ENCODE measurements at places on chromosomes 4 and X.
A peak's percentile ranks its signal among the peaks of the same experiment; 100 is the strongest.

DNA sequence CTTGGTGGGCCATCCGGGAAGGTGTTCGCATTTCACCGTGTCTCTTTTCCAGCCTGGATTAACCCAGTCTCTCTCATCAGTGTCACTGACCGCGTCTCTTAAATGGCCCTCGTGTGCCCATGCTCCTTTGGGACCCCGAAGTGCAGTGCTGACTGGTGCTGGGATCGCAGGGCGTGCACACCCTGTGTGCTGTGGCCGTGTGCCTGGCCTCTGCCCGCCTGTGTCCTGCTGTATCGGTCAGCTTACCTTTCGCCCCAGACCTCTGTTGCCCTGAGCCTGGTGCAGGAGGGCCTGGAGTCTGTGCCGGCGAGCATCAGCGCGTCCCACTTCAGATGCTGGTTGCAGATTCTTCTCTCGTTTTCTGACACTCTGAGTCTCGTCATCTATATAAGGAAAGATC, 68.3 kb upstream of the HGFAC start:
- no peak overlapping the region for H3K27ac ChIP-seq
- H3K36me3 ChIP-seq, result no peaks in the 10 kb centered on the region

- DNase-seq, result peak; percentile 55
- no peak overlapping the region for H3K27ac ChIP-seq
- H3K4me3 ChIP-seq, result no peak overlapping the region
- no peaks in the 10 kb centered on the region for H3K36me3 ChIP-seq
- peaks cover 11% of the 10 kb centered on the region for H3K4me1 ChIP-seq
- H3K27me3 ChIP-seq, result peaks cover 6% of the 10 kb centered on the region
Measured at GRCh38 chr4:128653527-128654444, 155.7 kb upstream of the JADE1 start.

GRCh38 chr4:137635601-137636000, 103.3 kb upstream of the PCDH18 start:
- H3K4me3 ChIP-seq, result no peak overlapping the region
- H3K4me1 ChIP-seq, result no peaks in the 10 kb centered on the region

- H3K4me1 ChIP-seq, result no peaks in the 10 kb centered on the region
- no peak overlapping the region for H3K4me3 ChIP-seq
- no peaks in the 10 kb centered on the region for H3K36me3 ChIP-seq
- H3K27ac ChIP-seq, result no peak overlapping the region
Measured at GRCh38 chr4:78168029-78168428, 110.9 kb downstream of the FRAS1 start.

DNA sequence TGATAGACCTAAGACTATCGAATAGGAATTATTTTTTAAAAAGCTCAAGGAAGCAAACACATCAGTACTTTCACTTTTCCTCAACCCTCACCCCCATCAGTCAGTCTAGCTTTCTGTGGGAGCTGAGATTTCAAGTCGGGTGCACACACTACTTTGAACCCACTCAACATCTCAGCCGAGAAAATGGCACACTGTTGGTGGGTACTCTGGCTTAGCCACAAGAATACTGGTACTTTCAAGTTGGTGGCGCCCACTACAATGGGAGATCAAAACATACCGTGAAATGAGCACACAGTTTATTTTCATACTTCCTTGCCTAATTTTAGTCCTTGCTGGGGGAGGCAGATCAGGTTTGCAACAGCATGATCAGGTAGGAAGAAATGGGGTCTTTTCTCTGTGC, 10.2 kb downstream of the CD40LG start:
- no peaks in the 10 kb centered on the region for H3K4me1 ChIP-seq
- no peak overlapping the region for H3K4me3 ChIP-seq
- no peak overlapping the region for H3K27ac ChIP-seq
- H3K36me3 ChIP-seq, result no peaks in the 10 kb centered on the region

- no peaks in the 10 kb centered on the region for H3K36me3 ChIP-seq
- H3K4me3 ChIP-seq, result no peak overlapping the region
- no peak for DNase-seq
- H3K27me3 ChIP-seq, result no peaks in the 10 kb centered on the region
Measured at GRCh38 chr4:6929812-6930464, 20.3 kb downstream of the TBC1D14 start.

DNA sequence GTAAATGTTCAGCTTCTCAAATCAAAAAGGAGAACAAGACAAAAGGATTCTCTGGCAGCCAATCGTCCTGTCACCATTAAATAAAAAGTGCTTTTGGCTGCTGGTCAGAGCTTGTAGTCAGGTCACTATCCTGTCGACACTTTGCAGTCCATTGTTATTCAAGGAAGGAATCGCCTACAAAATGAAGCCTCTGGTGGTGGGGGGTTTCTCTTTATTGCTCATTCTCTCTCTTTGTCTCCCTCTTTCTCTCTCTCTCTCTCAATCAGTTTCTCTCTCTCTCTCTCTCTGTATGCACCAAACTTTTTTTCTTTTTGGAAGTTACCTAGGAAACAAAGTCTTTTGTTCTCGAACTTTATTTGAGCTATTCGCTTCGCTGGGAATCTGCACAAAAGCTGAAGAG, 17.6 kb upstream of the SCML1 start:
- no peak overlapping the region for H3K27ac ChIP-seq
- no peaks in the 10 kb centered on the region for H3K27me3 ChIP-seq
- H3K4me1 ChIP-seq, result no peaks in the 10 kb centered on the region
- DNase-seq, result no peak
- H3K4me3 ChIP-seq, result no peak overlapping the region

All from cardiac muscle cell (in vitro differentiated cells and primary cell).